ENCODE measurements at places on chromosomes 16 and 17.

- no peak for DNase-seq
These were observed 28.8 kb downstream of the POLR2A start for GRCh38 chr17:7512824-7513540.

- no peak for DNase-seq
These were observed 64.7 kb downstream of the HELZ start for GRCh38 chr17:67180275-67180674.

GRCh38 chr17:3222505-3222904 lies 15.0 kb downstream of the OR1A1 start:
- no peak for DNase-seq

GRCh38 chr17:72946156-72946555 lies 146.3 kb downstream of the SLC39A11 start:
- no peak for DNase-seq

DNA sequence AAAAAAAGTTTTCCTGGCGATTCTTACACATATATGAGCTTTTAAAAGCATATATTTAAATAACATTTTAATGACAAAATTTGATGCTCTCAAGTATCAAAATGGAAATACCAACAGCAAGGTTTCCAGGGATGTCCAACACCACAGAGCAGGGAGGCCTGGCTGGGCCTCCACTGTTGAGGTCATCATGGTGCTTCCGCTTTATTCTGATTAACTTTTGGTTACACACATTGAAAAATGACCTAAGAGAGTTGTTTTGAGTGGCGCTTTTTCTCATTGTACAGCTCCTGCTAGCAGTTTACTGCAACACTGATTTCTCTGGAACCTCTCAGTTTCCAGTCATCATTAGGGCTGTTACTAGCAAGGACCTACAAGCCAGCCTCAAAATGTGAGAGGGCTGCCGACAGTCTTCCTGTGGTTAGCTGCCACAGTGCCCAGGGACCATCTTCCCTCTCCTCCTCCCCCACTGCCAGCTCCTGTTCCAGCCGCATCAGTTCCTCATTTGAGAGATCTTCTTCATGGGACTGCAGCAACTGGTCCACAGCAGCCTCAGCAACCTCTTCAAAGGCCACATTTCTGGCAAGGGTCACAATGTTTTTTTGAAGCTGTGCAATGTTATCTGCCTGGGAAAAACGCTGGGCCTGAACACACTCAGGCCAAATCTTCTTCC lies 21.3 kb downstream of the DEF8 start:
- no peak for DNase-seq

GRCh38 chr17:21815352-21816063 lies 123.2 kb downstream of the KCNJ18 start:
- no peak for DNase-seq

DNA sequence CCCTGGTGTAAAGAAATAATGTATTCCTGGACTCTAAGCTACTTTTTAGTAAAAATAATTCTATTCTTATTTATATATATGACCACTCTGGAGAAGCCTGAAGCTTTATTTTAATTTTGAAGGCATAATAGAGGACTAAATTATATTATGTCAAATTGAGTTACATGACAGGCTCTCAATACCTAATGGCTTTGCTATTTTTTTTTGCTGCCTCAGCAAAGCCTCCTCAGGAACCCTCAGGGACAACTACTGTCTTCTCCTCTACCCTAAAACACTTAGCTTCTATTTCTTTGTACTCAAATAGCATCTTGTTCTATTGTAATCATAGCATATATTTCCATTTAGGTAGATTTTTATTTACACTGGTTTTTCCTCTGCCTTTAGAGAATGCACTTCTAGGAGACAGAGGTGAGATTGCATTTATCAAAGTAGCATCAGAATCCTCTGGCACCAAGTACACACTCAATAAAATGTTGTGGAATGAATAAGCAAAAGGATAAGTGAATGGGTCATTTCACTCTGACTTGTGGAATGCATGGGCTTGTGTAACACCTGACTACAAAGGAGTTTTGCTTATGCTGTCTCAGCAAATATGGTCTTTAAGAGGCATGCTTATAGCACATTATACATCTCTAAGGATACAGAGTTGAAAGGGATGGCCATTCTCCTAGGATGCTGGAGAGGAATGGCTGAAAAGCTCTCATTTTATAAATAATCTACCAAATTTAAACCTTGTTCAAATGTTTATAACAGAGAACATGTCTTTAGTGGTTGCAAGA lies 605.2 kb downstream of the KCNJ2 start:
- no peak for DNase-seq

- DNase-seq: no peak
These were observed 950 bp downstream of the KLHDC4 start for GRCh38 chr16:87764600-87765472.

DNA sequence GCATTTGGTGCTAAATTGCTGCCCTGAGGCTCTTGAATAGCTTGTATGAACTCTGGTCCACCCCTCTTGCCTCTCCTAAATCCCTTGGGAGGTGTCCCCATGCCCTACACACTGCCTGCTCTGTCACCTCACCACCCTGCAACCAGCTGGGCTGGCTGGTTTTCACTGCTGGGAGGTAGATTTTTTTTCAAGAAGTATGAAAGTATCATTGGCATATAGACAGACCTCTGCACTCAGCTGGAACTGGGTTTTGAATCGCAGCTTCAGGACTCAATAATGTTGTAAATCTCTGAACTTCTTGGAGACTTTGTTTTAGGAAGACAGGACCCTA lies 184.9 kb downstream of the MSI2 start:
- DNase-seq: no peak

DNA sequence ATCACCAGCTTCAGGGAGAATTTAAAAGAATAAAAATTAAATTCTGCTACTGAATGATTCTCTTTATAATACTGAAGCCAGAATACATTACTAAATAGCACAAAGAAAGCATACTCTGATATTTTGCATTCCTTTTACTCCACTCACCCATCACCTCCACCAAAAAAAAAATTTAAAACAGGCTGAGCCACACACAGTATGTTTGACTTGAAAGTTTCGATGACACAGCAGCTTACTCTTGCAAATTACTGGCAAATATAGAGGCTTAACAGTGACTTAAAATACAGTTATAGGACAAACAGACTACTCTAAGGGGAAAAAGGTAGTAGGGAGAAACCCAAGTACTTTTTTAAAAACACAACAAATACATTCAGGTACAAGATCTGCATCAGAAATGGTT lies 39.2 kb downstream of the GPATCH8 start:
- no peak for DNase-seq

DNA sequence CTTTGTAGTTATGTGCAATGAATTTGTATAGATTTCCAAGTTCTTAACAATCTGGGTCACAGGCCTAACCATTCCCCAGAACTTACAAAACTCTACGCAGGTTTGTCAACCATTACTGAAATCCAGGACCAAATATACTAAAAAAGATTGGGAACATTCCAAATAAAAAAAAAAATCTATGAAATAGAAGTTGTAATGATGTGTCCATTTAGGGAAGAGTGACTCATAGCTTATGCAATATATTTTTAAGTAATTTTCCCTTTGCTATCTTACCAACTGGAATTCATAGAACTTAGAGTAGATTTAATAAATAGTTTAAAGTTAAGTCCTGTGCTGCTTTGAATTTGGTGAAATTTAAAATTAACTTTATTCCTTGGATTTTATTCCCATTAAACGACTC lies 393.2 kb downstream of the PMP22 start:
- DNase-seq: no peak

- DNase-seq: no peak
These were observed 138.2 kb downstream of the CMIP start for GRCh38 chr16:81582655-81583441.

GRCh38 chr17:78120971-78121800 lies 7.4 kb downstream of the TMC6 start:
- DNase-seq: no peak

- DNase-seq: no peak
These were observed 11.5 kb upstream of the ZC3H18 start for GRCh38 chr16:88558457-88559442.

DNA sequence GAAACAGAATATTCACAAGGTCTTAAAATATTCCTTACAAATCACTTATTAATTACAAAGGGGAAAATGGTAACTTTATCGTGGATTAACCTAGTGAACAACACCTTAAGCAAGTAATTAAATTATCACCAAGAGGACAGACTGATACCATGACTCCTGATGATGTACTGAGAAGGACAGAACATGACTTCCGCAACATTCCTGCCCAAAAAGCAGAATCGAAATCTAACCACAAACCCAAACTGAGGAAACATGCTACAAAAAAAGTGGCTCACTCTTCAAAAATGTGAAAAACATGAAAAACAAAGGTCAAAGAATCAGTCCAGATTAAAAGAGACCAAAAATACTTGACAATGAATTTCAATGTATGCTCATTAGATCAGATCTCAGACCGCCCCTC lies 151.5 kb downstream of the AATF start:
- DNase-seq: no peak

GRCh38 chr16:75402159-75402820 lies 31.0 kb downstream of the CFDP1 start:
- DNase-seq: no peak

- DNase-seq: no peak
These were observed 52.1 kb upstream of the DOC2B start for GRCh38 chr17:233473-233941.

GRCh38 chr16:88640498-88641247 lies 2.3 kb downstream of the IL17C start:
- DNase-seq: no peak

DNA sequence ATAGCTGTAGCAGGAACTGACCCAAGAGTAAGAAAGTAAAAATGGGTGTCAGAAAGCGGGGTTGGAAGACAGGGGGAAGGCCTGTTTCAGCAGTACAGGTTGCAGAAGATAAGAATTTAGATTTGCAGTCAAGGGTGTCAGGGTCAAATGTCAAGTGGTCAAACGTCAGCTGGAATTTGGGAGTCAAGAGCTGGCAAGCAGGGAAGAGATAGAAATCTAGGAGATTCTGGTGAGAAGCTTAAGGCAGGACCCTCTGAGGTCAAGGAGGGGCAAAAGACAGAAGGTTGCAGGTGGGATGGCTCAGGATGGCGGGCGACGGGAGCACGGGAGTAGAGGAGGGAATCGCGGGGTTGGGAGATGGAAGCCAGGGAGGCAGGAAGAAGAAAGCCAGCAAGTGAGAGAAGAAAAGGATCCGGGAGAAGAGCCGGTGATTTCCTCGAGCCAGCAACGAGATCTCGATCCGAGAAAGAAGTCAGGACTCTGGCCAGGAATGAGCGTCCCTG lies 335 bp downstream of the SLC25A35 start:
- DNase-seq: no peak

GRCh38 chr17:81964081-81964849 lies 3.3 kb upstream of the NOTUM start:
- DNase-seq: no peak
